ENCODE measurements at places on chromosomes 6 and 20.

- no peak for DNase-seq
Observed at GRCh38 chr6:157223021-157223430, 100.3 kb downstream of the TMEM242 start.

- no peak for DNase-seq
Observed at GRCh38 chr20:62588458-62589149, 53.7 kb upstream of the SLCO4A1 start.

GRCh38 chr20:4817230-4817671 lies 95.5 kb downstream of the PRND start:
- DNase-seq: no peak

GRCh38 chr6:49668083-49668511 lies 31.5 kb upstream of the RHAG start:
- DNase-seq: no peak

GRCh38 chr20:25547063-25547462 lies 38.3 kb downstream of the NINL start:
- no peak for DNase-seq

Data from NCI-H1436 treated with DMSO at 0.1 percent for 48 hours (cell line).